ENCODE measurements at places on chromosomes 1 and 21.

DNA sequence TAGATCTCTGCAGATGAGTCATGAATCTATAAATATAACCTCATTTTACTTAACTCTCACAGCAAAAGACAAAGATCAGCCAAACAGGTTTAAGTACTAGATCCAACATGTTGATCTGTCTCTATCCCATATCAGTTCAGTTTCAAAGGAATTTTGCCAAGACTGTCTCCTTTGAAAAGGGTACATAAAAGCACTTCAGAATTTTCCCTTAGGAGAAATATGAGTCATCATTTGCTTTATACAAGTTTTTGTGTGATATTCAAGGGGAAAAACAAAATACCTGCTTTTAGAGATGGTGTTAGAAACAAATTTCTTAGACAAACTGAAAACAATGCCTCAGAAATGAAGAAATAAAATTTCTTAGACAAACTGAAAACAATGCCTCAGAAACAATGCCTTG, 73.5 kb upstream of the LRRC7 start:
- DNase-seq, result peak; percentile 90

DNA sequence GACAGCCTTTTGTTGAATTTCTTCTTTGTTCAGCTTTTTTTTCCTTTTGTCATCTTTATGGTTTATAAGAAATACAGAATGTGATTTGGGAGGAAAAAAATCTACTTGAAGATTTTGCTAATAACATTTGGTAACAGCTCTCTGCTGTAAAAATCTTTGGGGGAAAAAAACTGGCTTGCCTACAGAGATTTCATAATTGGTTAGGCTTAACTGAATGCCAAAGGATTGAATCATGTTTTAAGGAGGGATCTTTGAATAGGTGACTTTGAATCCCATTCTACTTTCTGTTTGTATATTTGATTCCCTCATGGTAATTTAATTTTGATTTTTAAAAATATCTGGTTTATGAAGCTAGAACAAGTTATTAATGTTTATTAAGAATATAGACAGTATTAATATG, 3.2 kb downstream of the BTF3L4 start:
- peak; percentile 61 for DNase-seq

GRCh38 chr1:61301824-61302657, 219.7 kb downstream of the NFIA start:
- peak; percentile 70 for DNase-seq

- DNase-seq, result no peak
These were observed 85.4 kb upstream of the CD53 start for GRCh38 chr1:110787328-110788071.

GRCh38 chr1:44512313-44512885, 107.3 kb downstream of the RNF220 start:
- no peak for DNase-seq

DNA sequence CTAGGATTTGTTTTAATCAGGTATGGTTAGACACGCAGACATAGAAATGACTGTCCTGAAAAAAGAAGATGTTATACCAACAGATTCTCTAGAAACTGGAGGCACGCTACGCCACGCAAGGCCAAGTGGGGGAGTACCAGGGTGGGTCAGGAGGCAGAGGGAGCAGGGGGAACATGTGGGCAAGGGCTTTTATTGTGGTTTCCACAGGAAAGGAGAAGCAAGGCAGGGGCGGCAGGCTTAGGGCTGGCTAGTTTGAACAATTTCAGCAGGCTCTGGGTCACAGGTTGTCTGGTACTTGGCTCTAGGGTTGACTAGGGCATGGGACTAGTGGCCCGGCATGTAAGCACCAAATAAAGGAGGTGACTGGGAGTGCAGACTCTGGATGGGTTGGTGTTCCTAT, 7.2 kb downstream of the MTARC2 start:
- no peak for DNase-seq

DNA sequence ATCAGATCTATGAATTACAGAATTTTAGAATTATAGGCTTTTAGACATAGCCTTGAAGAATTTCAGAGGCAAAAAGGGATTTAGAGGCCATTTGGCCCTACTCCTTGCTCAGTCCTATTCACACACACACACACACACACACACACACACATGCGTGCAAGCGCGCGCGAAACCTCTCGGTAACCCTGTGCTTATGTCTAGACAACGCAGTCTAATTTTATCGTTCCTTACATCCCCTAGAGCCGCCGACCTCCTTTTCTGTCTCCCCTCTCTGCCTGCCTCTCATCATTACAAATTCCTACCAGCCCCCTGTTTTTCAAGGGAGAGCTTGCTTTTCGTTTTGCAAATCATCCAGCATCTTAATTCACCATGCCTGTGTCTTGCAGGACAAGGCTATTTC, 252.1 kb downstream of the FOXD2 start:
- no peak for DNase-seq

DNA sequence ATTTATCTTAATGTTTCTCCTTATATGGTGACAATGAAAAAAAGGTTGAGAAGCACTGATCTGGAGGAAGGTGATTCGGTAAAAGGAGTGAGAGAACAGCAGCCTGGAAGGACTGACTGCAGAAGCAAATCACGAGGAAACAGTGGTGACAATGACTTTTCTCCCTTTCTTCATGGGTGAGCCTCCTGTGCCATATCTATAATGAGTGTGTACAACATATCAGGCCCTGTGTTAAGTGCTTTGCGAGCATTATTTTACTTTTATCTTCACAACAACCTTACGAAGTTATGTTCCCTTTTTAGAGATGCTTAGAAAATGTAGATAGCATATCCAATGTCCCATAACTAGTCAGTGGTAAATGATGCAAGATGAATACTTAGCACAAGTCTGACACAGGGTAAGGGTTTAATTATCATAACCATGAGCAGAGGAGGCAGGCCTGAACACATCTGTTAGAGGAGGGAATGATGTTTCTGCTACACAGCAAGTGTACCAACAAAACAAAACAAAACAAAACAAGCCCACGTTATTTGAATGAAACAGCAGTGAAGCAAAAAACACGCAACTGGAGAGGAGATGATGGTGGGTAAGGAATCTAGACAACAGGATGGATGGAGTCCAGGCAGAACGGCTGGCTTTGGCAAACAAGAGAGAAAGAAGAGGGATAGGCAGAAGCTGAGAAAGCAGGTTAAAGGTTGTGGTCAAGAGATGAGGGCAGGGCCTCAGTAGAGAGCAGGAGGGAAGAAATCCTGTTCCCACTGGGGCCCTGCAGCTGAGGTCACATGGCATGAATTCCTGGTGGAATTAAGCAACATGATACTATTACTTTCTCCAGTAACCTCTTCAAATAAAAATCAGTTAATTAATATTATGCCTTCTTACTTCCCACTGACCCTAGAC, 29.6 kb downstream of the GNG12 start:
- peak; percentile 89 for DNase-seq

- DNase-seq, result peak; percentile 33
These were observed 176.5 kb downstream of the C1orf21 start for GRCh38 chr1:184563308-184563707.

DNA sequence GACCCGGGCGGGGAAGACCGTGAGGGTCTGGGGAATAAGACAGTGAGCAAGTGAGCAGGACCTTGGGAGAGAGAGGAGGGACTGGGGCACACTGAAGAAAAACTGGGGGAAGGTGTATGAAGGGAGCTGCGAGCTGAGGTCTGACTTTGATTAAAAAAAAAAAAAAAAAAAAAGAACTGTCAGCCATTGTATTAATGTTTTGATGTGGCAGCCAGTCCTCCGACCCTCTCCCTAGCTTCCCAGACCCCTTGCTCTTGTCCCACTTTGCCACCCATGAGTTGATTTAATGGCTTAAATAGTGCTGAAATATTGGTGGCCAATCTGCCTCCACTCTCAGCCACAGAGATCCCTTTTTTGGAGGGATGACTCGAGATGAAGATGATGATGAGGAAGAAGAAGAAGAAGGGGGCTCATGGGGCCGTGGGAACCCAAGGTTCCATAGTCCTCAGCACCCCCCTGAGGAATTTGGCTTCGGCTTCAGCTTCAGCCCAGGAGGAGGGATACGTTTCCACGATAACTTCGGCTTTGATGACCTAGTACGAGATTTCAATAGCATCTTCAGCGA, 652 bp downstream of the HAX1 start:
- DNase-seq, result no peak

- DNase-seq, result no peak
These were observed 72.4 kb downstream of the POU2F1 start for GRCh38 chr1:167293057-167293456.

- DNase-seq, result no peak
These were observed 27.0 kb downstream of the STYXL2 start for GRCh38 chr1:167120899-167121298.

DNA sequence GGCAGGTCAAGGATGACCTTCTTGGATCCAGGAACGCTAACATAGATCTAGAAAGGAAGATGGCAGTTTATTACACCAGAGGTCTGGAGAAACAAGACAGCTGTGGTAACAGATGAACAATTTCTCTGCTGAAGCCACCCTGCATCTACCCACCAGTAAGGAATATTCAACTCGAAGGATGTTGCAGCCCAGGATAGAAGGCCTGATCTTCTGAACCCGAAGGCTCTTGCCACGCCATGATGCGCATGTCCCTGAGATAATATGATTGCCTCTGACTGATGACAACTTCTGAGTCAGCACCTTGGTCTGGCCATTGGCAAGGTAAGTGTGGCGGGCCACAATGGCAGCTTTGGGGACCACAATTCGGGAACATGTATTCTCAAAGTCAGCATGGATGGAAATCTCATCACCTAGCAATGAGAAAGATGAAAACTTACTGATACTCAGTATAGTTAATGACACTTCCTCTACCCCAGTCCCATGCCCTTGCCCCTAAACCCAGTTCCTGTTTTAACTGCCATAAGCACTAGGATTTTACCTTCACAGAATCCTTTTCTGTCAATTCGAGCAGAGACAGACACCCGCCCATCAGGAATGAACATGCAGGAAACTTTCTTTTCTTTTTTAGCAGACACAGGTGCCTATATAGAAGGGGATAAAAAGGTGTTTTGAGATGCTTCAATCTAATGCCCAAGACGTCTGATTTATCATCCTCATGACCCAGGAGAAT, 1.8 kb downstream of the TXNIP start:
- DNase-seq, result peak; percentile 49

DNA sequence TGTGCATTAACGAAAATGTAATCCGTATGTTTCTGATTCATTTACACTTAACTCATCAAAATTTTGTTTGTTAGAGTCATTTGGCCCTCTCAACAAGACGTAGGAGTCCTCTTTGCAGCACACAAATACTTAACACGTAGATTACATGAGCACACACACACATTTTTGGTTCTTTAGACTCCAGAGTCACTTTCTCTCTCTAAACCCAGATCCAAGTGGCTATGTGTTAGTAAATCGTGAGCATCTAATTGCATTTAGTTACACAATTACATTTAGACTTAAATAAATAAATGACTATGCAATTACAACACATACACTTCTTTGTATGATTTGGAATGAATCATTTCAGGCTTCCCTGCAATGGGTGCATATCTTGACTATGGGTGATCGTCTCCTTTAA, 109.0 kb upstream of the GREM2 start:
- peak; percentile 1 for DNase-seq

GRCh38 chr1:230867903-230868735, at the start of gene C1orf198:
Gene C1orf198 (minus strand): TSS chr1:230868521. CDS start chr1:230868512, 9 bp downstream.
- peak; percentile 56 for DNase-seq

All from epithelial cell of esophagus (primary cell).